H9 (cell line): ENCODE measurements at places on chromosomes 6 and 20.

DNA sequence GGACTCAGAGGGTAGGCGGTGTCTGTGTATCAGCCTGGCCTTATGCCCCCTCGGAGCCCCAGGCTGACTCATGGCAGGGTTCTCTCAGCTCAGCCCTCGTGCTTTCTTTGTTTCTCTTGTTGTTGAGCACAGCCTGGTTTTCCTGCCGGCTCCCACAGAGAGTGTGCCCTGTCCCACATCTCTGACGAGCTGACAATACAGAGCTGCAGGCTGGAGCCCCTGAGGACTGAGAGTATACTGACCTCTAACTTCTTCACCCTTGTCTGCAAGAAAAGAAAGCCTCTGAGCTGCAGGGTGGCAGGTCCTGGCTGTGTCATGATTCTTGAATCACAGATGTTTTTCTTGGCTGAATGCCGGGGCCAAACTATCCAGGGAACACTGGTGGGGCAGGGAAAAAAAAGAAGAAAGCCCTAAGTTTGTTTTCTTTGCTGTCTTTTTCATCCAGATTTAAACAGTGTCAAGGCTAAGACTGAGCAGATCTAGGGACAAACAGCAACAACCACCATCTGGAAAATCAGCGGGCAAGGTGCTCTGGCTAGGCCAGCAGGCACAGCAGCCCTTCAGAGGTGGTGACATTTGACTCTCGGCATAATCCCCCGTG, 63.3 kb upstream of the ZNF133 start:
- H3K4me1 ChIP-seq: no peaks in the 10 kb centered on the region
- no peak overlapping the region for H3K27ac ChIP-seq
- H3K27me3 ChIP-seq: no peaks in the 10 kb centered on the region
- no peak overlapping the region; the same call in 2 of the 3 replicates for H3K4me3 ChIP-seq

GRCh38 chr20:33074675-33075074, 4.8 kb upstream of the BPIFB4 start:
- no peaks in the 10 kb centered on the region for H3K36me3 ChIP-seq
- no peak overlapping the region for H3K4me3 ChIP-seq
- no peak overlapping the region for H3K27ac ChIP-seq

GRCh38 chr6:136341967-136342366, 52.3 kb upstream of the BCLAF1 start:
- H3K36me3 ChIP-seq: peaks cover 14% of the 10 kb centered on the region
- no peaks in the 10 kb centered on the region for H3K27me3 ChIP-seq
- H3K4me3 ChIP-seq: no peak overlapping the region
- no peak for DNase-seq
- no peaks in the 10 kb centered on the region for H3K4me1 ChIP-seq
- no peak overlapping the region for H3K27ac ChIP-seq

DNA sequence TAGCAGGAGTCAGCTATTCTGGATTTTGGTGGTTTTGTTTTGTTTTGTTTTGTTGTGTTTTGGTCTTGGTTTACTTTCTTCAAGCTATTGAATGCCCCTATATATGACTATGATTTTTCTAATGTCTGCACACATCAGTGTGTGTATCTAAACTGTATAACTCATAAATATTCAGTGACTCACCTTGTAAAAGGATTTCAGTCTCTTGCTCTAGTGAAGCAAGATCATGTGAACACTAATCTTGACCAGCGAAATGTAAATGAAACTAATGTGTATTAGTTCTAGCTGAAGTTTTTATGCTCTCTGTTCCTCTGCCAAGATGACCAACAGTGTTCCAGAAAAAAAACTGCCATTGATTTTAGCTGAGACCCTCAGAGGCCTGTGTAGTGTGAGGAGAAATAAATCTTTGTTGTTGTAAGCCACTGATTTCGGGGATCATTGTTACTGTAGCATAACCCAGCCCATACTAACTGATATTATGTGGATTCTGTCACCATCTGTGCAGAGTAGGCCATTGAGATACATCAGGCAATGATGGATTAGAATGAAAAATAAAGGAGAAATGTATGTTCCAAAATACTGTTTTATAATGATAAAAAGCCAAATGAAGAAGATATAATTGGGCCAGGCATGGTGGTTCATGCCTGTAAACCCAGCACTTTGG, 11.5 kb upstream of the BTBD9 start:
- H3K27me3 ChIP-seq: no peaks in the 10 kb centered on the region
- DNase-seq: no peak
- no peaks in the 10 kb centered on the region for H3K4me1 ChIP-seq
- no peak overlapping the region for H3K27ac ChIP-seq

DNA sequence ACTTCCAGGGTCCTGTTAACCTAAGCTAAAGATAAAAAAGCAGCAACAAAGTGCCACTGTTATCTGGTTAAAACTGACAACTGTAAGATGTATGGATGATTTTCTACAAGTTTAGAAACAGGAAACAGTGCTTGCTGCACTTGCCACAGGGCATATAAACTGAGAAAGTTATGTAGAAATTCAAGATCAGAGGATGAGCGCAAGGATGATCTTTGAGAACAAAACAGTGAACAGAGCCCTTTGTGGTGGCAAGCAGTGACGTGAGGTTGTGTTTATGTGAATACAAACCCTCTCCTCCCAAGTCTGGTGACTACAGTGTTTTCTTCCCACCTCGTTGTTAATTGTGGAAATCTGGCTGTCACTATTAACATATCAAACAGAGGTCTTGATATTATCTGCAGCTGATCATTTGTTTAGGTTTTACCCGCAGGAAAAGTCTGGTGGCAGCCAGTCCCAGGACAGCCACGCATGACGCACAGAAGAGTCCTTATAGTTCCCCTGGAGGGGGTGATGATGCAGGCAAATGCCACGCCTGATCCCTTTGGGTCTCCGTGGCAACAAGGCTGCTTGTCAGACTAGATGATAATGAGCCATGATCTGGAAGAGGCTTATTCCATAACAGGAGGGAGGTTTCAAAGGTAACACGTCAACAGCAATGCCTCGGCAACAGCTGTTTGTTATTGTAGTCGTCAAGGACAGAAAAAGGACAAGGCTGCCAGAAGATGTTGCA, 43.1 kb upstream of the TNFAIP3 start:
- H3K27me3 ChIP-seq: no peaks in the 10 kb centered on the region
- no peak for DNase-seq
- H3K4me3 ChIP-seq: no peak overlapping the region
- no peaks in the 10 kb centered on the region for H3K36me3 ChIP-seq
- no peak overlapping the region for H3K27ac ChIP-seq

- no peak for DNase-seq
- no peaks in the 10 kb centered on the region for H3K27me3 ChIP-seq
- H3K4me3 ChIP-seq: no peak overlapping the region
- peaks cover 3% of the 10 kb centered on the region; the same call in 1 of the 2 replicates for H3K4me1 ChIP-seq
- H3K36me3 ChIP-seq: no peaks in the 10 kb centered on the region; the same call in 2 of the 3 replicates
Measured at GRCh38 chr6:109794201-109794923, 103.3 kb downstream of the FIG4 start.

GRCh38 chr20:9053108-9053507, 15.8 kb upstream of the PLCB4 start:
- H3K27ac ChIP-seq: no peak overlapping the region
- no peaks in the 10 kb centered on the region for H3K27me3 ChIP-seq
- no peaks in the 10 kb centered on the region for H3K4me1 ChIP-seq
- DNase-seq: no peak

DNA sequence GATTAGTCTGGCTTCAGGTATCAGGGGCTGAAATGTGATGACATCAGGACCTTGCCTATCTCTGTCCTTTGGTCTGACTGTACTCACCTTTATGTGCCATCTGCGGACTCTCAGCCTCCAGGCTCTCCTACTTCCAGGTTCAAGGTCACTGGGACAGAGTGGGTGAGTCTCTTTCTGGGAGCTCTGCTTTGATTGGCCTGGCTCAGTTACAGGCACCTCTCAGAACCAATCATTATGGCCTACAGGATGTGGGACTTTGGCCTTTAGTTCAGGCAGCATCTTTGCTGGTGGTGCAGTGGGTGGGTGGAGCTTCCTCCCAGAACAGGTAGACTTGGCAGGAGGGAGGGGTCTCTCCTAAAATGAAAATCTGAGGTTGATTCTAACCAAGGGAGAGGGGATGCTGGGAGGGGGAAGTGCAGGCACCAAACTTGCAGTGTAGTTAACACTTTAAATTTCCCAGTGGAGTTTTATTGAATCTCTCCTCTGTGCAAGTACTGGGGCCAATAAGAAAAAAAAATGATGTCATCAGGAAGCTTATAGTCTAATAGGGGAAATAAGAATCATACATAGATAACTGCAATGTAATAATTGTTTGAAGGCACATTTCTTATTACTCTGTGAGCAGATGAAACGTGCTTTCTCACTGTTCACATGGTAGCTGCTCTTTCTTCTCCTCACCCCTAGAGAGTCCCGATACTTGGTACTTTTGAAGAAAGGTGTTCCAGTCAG, 53.4 kb downstream of the SLC24A3 start:
- peak overlapping the region; percentile 29 for H3K4me3 ChIP-seq
- no peaks in the 10 kb centered on the region for H3K36me3 ChIP-seq
- DNase-seq: peak; percentile 87
- H3K4me1 ChIP-seq: no peaks in the 10 kb centered on the region

- no peak overlapping the region for H3K27ac ChIP-seq
- DNase-seq: no peak
- no peaks in the 10 kb centered on the region for H3K27me3 ChIP-seq
- H3K4me1 ChIP-seq: no peaks in the 10 kb centered on the region
- no peak overlapping the region for H3K4me3 ChIP-seq
Measured at GRCh38 chr6:73752943-73753342, 56.9 kb downstream of the CD109 start.

GRCh38 chr6:16766836-16767745, 5.8 kb upstream of the ATXN1 start:
- peaks cover 2% of the 10 kb centered on the region; the same call in 1 of the 2 replicates for H3K4me1 ChIP-seq
- no peaks in the 10 kb centered on the region for H3K36me3 ChIP-seq
- H3K27ac ChIP-seq: no peak overlapping the region
- H3K4me3 ChIP-seq: no peak overlapping the region
- DNase-seq: no peak

- no peak for DNase-seq
- H3K27me3 ChIP-seq: no peaks in the 10 kb centered on the region
- H3K27ac ChIP-seq: no peak overlapping the region
- H3K4me1 ChIP-seq: peaks cover under 1% of the 10 kb centered on the region; the same call in 1 of the 2 replicates
- no peak overlapping the region for H3K4me3 ChIP-seq
- H3K36me3 ChIP-seq: no peaks in the 10 kb centered on the region
Measured at GRCh38 chr6:75382634-75382900, 98.0 kb upstream of the TMEM30A start.

- H3K4me3 ChIP-seq: no peak overlapping the region
- H3K4me1 ChIP-seq: no peaks in the 10 kb centered on the region
- no peaks in the 10 kb centered on the region for H3K27me3 ChIP-seq
Measured at GRCh38 chr6:170229851-170230519, 60.9 kb downstream of the DLL1 start.

DNA sequence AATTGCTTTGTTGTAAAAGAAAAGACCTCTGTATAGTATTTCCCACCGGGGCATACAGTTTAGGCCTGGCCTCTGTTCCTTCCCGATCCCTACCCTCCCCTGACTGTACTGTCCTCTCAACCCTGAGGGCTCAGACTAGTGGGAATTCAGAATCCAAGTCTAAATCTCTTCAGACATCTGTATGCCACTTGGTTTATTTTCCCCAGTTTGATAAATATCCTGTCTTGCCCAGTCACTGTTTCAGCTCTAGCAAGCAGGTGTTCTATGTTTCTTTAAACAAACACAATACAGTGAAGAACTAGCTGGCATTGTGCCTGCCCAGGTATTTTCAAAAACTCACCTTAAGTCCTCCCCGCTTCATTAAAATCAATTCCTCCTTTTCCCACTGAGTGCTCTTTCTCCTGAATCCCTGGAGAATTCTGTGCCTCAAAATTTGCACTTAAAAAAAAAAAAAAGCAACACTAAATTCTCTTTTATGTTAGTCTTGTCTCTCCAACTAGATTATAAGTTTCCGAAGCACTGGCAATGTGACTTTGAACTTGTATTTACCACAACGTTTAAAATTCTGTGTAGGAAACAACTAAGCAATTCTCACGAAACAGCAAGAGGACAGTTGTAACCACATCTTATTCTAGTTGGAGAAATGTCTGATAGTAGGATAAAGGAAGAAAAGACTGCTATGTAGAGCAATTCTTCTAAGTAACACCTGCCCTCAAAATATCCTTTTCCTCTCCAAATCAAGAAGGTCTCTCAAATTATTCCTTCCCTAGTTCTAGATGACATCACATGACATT, 112.0 kb upstream of the CARMIL1 start:
- H3K4me1 ChIP-seq: no peaks in the 10 kb centered on the region
- no peak overlapping the region for H3K27ac ChIP-seq

DNA sequence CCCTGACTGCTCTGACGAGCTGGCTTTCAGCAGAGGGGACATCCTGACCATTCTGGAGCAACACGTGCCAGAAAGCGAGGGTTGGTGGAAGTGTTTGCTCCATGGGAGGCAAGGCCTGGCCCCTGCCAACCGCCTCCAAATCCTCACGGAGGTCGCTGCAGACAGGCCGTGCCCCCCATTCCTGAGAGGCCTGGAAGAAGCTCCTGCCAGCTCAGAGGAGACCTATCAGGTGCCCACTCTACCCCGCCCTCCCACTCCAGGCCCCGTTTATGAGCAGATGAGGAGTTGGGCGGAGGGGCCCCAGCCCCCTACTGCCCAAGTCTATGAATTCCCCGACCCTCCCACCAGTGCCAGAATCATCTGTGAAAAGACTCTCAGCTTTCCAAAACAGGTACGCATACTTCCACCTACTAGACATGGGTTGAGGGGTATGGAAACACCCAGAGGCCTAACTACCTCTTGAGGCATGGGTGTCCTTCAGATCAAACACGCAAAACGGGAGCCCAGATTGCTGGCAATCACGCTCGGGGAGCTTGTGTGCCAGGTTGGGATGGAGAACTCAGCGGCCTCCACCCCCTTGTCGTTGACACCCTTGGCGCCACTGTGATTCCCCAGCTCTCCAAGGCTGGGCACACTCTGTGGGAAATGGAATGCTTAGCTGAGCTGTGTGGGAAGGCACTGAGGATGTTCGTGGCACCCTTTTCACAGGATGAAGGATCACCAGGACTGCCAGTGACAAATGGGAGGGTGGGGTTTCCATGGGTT, 25.3 kb downstream of the CASS4 start:
- no peaks in the 10 kb centered on the region for H3K36me3 ChIP-seq
- no peaks in the 10 kb centered on the region for H3K27me3 ChIP-seq
- H3K4me3 ChIP-seq: no peak overlapping the region

- H3K27ac ChIP-seq: no peak overlapping the region
- DNase-seq: no peak
- no peaks in the 10 kb centered on the region for H3K36me3 ChIP-seq
- no peaks in the 10 kb centered on the region for H3K4me1 ChIP-seq
- H3K4me3 ChIP-seq: no peak overlapping the region
Measured at GRCh38 chr20:59371431-59371830, 71.0 kb downstream of the EDN3 start.

- peaks cover 8% of the 10 kb centered on the region; the same call in 1 of the 2 replicates for H3K4me1 ChIP-seq
- DNase-seq: peak; percentile 58
Measured at GRCh38 chr6:85580878-85581267, 12.8 kb downstream of the SNX14 start.
